ENCODE measurements at places on chromosomes 3 and 15.

- no peak for DNase-seq
Observed at GRCh38 chr3:73381551-73381950, 243.2 kb downstream of the PDZRN3 start.

DNA sequence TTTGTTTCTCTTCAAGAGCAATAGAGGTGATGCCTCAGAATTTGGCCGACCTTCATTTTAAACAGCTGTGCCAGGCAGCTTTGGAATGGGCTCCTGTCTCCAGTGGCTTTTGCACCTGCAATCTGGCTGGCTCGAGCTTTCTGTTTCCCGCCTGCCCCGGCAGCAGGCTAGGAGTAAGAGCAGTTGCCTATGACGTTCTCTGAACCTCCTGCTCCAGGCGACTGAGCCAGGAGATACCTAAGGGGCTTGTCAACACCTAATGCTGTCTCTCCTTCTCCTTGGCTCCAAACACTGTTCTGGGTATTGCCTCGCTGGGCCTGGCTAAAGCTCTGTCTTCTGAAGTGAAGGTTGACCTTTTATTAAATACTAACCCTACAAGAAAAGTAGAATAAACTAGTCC lies 229.9 kb downstream of the LRRN1 start:
- no peak for DNase-seq

DNA sequence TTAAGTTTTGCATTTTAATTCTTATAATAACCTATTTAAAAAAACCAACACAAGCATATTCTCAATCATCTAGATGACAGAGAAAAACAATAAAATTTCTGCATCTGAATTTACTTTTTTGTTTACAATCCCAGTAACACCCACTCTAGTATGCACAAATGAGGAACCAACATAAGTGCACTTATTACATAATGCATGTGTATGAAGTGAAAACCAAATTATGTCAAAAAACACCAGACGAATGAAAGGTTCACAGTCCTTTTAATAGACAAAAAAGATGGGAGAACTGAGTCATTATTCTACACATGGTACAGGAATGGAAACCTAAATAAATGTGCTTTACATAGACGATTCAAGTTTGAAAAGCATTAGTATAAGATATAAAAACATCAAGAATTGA lies 91.7 kb downstream of the NR1I2 start:
- no peak for DNase-seq

DNA sequence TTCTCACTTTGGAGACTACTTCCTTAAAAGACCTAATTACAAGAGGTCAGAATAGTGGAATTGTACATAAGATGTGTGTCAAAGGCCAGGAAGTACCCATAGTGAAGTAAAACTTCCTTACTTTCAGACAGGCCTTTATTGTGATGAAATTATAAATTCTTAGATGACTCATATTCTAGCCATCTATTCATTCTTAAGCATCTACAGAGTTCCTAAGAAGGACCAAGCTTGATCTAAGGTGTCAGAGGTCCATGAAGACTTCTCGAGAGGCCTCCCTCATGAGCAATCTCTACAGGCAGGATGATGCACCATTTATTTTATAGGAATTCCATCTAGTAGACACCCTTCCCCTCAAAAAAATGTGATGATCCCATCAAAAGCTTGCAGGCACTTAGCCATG lies 493.3 kb downstream of the MAGI1 start:
- DNase-seq = no peak

DNA sequence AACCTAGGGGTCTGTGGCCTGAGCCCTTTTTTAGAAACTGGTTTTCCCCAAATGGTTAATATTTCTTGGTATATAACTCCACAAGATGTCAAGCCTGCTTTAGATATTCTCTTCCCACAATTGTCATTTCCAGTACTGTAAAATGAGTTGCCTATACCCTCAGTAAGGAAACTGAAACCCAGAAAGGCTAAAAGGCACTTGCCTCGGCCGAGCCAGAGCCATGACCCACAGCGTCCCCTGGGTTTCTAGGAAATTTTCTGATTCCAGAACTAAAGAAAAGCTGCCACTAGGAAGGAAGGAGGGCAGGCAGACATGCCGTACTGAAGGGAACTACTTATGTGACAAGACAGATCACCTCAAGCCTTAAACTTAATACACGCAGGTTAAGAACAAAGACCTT lies 59.1 kb downstream of the ATP8B4 start:
- peak; percentile 31 for DNase-seq

DNA sequence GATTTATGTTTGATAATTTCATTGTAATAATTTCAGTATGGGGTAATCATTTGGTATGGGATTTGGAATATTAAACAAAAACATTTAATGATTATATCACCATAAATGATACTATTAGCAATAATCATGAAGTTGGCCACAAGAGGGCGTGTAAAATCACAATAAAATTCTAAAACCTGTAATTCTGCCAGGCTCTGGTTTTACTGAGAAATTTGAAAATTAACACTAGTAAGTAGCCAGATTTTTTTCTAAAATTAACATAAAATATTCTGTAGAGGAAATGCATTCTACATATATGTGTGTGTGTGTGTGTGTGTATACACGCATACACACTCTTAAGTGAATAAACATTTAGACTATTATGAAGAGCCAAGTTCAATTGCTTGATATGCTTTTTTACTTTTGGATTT lies 40.5 kb downstream of the FEZF2 start:
- no peak for DNase-seq

DNA sequence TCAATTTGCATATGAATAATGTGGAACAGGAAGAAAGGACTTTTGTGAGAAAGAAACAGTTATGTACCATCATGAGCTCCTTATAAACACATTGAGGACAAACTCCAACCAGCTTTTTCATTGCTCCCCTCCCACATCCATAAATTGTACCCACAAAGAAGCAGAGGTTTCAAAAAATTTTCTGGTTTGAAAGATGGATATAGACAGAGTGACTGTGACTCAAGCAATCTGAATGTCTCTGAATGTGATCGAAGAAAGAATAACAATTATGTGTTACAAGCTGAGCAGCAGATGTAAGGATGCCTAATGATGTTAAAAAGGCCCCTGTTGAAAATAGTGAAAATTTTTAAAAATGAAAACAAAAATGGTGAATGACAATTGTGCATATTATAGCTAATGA lies 127.4 kb downstream of the TFG start:
- no peak for DNase-seq

GRCh38 chr3:101828691-101829436 lies 20.4 kb upstream of the NFKBIZ start:
- peak; percentile 73 for DNase-seq

- no peak for DNase-seq
Observed at GRCh38 chr3:45986303-45986982, 9.2 kb downstream of the FYCO1 start.

DNA sequence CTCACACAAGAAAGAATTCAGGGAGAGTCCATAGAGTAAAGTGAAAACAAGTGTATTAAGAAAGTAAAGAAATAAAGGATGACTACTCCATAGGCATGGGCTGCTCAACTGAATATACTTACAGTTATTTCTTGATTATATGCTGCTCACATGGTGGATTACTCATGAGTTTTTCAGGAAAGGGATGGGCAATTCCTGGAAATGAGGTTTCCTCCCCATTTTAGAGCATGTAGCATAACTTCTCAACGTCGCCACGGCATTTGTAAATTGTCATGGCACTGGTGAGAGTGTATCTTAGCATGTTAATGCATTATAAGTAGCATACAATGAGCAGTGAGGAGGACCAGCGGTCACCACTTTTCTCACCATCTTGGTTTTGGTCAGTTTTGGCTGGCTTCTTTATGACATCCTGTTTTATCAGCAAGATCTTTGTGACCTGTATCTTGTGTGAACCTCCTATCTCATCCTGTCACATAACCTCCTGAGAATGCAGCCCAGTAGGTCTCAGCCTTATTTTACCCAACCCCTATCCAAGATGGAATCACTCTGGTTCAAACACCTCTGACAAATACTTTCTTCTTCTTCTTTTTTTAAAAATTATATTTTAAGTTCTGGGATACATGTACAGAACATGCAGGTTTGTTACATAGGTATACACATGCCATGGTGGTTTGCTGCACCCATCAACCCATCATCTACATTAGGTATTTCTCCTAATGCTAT lies 849.7 kb downstream of the TBL1XR1 start:
- DNase-seq = no peak

Measured in activated CD4-positive, alpha-beta T cell treated with anti-CD3 and anti-CD28 coated beads, Interleukin-2, amount 50 U/mL, for 16 hours (primary cell).